ENCODE measurements at places on chromosomes 11 and 22.

DNA sequence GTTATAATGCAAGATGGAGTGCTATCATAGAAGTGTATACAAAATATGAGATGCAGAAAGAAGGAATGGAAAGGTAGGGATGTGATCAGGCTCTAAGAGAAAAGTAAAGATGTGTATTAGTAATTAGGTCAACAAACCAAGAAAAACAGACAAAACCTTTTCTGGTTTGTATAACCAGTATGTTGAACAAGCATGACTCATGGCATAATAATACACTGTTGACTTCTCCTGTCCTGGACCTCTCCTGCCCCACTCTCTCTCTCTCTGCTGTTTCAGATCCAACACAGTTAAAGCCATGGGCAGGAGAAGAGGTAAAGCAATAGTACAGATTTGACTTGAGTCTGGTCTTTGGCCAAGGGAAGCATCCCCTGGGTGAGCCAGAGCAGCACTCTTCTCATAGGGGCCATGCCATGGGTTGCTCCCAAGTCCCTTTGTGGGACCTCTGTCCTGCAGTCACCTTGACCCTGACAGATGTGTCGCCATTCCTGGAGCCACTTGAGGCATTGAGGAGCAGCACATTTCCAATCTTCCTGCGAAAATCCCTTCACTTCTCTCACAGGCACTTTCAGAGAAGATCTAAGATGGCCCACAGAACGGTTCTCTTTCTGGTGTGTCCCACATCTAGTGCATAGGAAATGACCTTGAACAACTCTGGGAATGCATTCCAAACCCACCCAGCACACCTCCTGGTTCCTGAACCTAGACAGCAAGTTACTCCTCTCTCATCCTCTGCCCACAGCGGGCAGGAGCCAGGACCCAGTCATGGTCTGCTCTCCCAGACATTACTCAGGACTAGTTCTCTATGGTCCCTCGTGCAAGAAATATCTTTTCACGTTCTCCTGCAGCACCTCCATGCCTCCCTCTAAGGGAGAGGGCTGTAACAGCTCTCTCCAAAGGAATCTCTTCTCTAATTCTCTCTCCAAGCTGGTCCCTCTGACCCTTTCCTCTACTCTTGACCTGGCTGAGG is 58.2 kb upstream of the PRSS23 start:
- DNase-seq: no peak

DNA sequence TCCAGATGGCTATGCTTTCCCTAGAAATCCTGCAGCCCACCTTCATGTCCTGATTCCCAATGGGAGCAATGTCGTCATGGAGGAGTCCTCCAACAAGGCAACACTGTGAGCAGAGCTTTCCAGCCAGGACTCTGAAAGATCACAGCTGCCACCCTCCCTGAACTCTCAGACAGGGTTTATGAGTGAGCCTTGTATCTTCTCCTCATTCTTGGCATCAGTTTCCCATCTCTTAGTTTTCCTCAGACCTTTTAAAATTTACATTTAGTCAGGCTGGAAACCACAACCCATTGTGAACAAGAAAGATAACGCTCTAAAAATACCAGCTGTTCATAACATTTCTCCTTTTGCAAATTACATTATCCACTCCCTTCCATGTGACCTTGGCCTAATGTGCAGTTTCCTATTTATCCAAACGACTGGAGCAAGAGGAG is 15.6 kb upstream of the LYVE1 start:
- DNase-seq: no peak

DNA sequence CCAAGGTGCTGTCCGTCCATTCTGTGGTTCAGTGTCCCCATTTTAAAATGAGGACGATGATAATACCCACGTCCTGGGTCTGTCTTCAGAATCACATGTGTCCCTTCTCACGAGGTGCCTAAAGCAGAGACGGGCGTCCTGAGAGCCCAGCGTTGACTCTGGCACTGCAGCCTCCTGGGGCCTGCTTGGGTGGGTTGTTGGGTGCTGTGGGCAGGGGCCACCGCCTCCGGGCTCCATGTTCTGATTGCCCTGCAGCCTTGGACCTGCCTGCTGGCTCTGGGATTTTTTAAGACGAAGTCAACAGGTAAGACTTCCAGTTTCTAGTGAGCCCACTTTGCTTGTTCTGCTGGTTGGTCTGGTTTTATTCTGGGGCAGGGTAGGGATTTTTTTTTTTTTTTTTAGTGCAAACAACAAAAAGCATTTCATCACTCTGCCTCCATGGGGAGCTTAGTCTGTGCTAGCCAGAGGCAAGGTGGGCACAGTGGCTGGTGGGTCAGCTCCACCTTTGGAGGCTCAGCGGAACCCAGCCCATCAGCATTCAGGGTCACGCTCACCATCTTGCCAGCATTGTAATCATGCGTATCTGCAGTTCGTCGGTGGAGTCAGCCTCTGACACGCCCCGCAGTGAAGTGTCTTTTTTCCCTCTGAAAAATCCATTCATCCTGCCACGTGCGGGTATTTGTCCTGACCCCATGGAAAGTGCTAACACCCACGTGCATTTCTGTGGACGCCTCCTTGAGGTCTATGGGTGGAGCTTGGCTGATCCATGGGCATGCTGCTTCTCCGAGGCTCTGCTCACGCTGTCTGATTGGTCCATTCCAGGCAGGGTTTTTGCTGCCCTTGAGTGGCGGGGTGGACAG is 28.3 kb downstream of the NADSYN1 start:
- no peak for DNase-seq

GRCh38 chr22:24706054-24706453 is 68.5 kb downstream of the PIWIL3 start:
- DNase-seq: no peak

- DNase-seq: no peak
These were observed 10.5 kb upstream of the ZFTA start for GRCh38 chr11:63779039-63779438.

- DNase-seq: no peak
These were observed 740.8 kb downstream of the DLG2 start for GRCh38 chr11:84886344-84886743.

DNA sequence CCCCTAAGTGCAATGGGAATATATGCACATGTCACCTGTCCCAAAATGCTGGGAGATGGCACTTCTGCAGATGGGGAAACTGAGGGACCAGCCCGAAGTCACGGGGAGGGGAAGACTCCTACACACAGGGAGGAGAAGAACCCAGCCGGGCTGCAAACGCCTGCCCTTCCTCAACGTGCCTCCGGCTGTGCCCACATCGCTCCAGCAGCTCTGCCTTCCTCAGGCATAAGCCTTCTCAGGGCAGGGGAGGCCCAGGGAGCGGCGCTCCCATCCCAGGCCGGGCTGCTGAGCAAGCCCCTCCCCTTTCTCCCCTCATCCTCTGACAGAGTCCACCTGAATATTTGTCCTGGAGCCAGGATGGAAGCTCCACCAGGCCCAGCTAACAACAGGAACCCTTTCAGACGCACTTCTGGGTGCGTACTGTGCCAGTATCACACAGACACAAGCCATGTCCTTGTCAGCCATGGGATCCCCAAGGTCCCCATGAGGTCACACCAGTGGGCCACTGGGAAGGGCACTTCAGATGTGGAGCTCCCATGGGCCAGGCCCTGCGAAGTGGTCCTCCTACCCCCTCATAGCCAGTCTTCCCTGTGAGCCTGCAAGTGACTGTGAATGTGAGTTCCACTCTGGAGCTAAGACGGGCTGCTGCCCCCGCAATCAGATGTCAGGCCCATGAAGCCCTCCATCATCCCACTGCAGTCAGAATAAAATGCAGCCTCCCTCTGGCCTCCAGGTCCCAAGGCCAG is 2.5 kb upstream of the CD81 start:
- no peak for DNase-seq
